Cerebellar nuclear complex (tissue), 1 donor: ENCODE measurements at places on chromosomes 6 and 20.

- no peak for DNase-seq
Measured at GRCh38 chr6:63740709-63741108, 105.1 kb downstream of the PHF3 start.

GRCh38 chr20:46977909-46978588 is 83.4 kb downstream of the EYA2 start:
- DNase-seq = no peak

DNA sequence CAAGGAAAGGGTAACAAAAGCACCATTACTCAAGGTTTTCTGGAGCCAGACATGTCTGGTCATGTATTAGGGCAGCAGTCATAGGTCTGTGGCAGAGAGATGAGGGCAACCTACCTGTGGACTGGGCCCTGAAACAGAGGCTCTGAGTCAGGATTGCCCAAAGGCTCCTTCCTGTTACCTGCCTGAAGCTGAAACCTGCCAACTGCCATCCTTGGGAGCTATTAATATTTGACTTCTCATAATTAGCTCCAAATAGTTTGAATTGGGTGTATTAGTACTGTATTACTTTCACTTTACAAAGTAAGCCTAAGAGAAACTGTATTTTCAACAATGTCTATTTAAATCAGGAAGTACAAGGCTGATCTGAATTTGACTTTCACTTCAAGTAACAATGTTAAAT is 72.0 kb upstream of the TBX18 start:
- no peak for DNase-seq

DNA sequence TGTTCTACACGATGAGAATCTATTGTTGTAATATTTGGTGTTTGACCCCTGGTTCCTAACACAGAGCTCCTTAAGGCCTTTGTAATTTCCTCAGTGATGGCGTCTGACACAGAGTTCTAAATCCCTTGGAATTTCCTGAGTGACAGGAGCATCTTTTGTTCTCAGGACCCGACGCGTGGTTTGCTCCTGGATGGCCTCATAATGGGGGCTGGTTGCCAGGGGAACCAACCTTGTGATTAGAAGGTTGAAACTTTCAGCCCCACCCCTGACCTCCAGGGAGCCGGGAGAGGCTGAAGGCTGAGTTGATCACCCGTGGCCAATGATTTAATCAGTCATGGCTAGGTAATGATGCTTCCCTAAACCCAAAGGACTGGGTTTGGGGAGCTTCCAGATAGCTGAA is 20.5 kb upstream of the ZNF133 start:
- DNase-seq = no peak

GRCh38 chr20:16714751-16715150 is 15.1 kb upstream of the SNRPB2 start:
- DNase-seq = no peak

GRCh38 chr20:61073376-61073775 is 178.7 kb upstream of the CDH4 start:
- no peak for DNase-seq

- DNase-seq = no peak
Measured at GRCh38 chr20:48564982-48565539, 262.7 kb downstream of the PREX1 start.

DNA sequence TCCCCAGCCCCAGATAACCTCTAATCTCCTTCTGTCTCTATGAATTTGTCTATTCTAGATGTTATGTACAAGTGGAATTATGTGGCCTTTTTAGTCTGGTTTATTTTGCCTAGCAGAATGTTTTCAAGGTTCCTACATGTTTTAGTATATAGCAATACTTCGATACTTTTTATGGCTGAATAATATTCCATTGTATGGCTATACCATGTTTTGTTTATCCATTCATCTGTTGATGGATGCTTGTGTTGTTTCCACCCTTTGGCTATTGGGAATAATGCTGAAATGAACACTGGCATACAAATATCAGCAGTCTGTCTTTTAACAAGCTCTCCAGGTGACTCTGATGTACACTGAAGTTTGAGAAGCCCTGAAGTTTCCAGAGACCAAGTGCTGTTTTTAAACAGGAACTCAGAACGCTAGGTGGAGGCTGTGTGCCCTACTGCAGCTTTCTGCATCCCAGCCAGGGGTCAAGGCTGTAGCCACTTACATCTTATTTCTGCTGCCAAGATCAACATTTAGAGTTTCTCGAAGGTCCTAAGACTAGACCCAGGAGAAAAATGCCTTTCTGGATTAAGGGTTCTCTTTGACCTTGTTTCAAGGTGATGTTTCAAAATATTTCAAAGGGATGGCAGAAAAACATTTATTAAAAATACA is 123.0 kb downstream of the SOBP start:
- no peak for DNase-seq

- no peak for DNase-seq
Measured at GRCh38 chr6:113067612-113068275, 720.6 kb downstream of the RFPL4B start.

GRCh38 chr6:113120224-113120581 is 736.9 kb upstream of the MARCKS start:
- DNase-seq = no peak

- no peak for DNase-seq
Measured at GRCh38 chr6:129609635-129610034, 100.3 kb downstream of the ARHGAP18 start.

DNA sequence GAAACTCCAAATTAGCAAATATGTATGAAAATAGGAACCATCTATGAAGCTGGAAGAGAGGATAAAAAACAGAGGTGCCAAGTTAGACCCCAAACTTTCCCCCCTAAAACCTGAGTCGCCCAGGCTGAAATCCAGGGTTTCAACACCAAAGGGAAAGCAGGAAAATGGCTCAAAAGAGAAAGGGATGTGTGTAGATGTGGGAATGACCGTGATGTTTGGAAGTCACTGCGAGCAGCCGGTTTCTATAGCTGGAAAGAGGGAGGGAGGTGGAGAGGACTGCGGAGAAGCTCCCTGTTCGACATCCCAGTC is 4.5 kb downstream of the RING1 start:
- no peak for DNase-seq

GRCh38 chr6:43159599-43159998 is 11.5 kb upstream of the SRF start:
- no peak for DNase-seq

DNA sequence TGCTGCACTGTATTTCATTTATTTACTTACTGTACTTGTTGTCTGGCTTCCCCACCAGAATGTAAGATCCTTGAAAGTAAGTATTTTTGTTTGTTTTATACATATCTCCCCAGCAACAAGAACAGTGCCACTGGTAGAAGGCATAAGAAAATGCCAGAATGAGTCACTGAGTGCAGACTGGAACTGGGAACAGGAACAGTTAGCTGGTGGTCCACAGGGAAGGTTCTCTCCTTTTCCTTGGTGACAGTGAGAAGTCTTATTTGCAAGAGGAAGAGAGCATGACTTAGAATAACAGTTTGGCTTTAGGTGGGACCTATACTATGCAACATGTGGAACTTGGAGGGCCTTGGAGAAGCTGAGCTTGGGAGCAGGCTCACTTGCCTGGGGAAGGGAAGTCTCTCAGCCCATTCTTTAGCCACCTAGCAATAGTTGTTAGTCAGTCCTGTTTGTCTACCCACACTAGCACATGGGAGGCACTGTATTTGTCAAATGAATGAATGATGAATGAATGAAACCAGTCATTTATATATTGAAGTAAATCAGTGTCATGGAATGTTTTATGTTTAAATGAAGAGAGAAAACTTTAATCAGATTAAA is 203.5 kb downstream of the KCNQ5 start:
- no peak for DNase-seq

DNA sequence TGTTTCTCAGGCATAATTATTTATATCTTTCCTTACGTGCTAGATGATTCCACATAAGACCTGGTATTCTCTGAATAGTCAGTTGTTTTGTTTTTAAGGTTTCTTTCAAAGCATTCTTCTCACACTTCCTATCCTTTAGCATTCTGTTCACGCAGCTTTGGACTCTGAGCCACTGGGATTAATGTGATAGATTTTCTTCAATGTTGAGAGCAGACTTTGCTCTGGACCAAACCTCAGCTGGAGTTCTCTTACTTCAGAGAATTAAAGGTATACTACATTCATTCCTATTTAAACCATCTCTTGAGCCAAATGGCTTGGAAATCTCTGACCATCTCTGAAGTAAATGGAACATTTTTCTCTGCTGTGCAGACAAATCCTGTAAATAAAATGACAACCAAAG is 70.7 kb upstream of the TRAF3IP2 start:
- DNase-seq = no peak

DNA sequence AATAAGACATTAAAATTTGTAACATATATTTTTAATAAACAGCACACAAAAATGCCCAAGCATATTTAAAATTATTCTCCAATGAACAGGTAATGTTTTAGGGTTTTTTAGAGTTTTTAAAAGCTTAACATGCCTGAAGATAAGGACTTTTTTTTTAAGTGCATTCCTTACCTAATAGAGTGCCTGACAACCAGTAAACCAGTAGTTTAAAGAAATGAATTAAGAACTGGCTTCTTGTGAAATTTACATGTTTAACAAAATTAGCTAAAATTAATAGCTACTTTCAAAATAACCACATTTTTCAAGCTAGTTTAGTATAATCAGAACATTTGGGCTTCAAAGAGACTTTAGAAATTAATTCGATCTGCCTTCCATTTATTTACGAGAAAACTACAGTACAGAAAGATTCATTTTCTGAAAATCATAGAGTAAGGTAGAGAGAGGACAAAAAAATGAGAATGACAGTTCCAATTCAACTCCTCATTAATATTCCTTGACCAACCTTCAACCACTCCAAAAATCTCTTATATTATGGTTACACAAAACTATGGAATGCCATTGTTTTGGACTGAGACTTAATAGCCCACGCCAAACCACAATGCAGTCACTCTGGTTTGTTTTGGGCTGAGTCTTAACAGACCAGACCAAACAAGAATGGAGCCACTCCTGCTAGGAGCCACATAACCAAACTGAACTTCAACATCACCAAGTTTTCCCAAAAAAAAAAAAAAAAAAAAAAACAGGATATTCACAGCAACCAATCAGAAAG is 5.7 kb upstream of the PLN start:
- no peak for DNase-seq

GRCh38 chr6:30691208-30691847 is 544 bp upstream of the NRM start:
- no peak for DNase-seq

DNA sequence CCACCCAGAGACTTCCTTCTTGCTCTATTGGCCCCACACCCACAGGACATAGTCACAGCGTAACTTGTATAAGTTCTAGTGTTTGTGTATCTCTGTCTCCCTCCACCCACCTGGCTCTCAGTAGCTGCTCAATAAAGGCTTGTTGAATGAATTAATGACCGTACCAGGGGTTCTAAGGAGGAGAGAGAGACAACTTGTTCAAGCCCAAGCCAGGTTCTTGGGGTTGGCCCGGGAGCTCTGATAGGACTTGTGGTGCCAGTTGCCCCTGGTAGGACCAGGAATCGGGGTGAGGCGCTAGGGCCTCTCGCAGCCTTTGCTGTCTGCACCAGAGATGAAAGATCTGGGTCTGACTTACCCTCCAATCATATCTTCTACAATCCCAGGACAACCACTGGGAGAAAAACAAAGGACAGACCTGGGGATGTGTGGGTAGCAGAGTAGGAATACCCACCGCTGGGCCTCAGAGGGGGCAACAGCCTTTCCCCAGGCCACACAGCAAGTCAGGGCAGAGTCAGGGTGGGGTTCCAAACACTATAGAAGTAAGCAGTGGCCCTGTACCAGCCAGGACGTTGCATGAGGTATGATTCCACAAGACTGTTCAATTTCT is 5.3 kb upstream of the TGM2 start:
- DNase-seq = no peak

DNA sequence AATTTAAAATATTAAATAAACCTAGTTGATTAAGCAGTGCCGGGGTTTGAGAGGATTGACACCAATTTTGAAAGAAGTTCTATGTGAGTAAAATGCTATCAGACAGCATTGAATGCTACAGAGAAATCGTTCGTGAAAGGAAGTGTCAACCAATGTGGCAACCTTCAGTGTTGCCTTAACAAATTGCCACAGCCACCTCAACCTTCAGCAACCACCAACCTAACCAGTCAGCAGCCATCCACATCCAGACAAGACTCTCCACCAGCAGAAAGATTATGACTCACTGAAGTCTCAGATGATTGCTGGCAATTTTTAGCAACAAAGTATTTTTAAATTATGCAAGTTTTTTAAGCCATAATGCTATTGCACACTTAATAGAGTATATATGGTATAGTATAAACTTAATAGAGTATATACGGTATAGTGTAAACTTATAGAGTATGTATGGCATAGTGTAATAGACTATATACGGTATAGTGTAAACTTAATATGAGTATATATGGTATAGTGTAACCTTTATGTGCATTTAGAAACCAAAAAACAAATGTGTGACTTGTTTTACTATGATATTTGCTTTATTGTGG is 65.3 kb upstream of the ID4 start:
- DNase-seq = no peak

- DNase-seq = no peak
Measured at GRCh38 chr6:127177030-127177922, 58.8 kb downstream of the RSPO3 start.

- DNase-seq = no peak
Measured at GRCh38 chr6:42624601-42625000, 60.8 kb downstream of the UBR2 start.
